Subcutaneous adipose tissue (tissue), 4 donors: ENCODE measurements at places on chromosomes 6 and 20. TPM values are rescaled to one million over a fixed set of nuclear protein-coding genes. Genes with fewer than 3 reads are reported as not detected.

The MAPK13 gene
- total RNA-seq: 24.6 TPM

The SLC22A7 gene
- total RNA-seq: not detected

The NKAPL gene
- 4.5 TPM for total RNA-seq

The DPPA5 gene
- total RNA-seq: not detected

The FAM217B gene
- total RNA-seq: 6.5 TPM
